ENCODE measurements at places on chromosomes 13 and 19.
A peak's percentile ranks its signal among the peaks of the same experiment; 100 is the strongest.

GRCh38 chr19:1189419-1189818, 15.4 kb upstream of the SBNO2 start:
- DNase-seq = no peak

- DNase-seq = no peak
Measured at GRCh38 chr19:6225232-6225865, 54.4 kb downstream of the MLLT1 start.

- no peak for DNase-seq
Measured at GRCh38 chr19:35120492-35120891, 4.9 kb downstream of the FXYD3 start.

DNA sequence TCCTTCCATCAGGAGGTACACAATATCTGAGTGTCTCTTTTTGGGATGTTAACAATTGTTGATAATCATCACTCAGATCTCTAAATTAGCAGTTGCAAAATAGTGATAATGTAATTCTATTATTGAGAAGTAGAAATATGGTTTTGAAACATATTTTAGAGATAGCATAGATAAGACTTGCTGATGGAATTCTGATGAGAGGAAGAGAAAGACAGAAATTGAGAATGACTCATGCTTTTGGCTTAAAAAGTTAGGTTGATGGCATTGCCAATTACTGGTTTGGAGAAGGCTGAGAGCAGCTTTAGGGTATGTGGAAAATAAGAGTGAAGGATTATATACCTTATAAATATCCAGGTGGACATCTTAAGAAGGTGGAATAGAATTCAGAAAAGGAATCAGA, 106.4 kb upstream of the EDNRB start:
- DNase-seq = no peak

DNA sequence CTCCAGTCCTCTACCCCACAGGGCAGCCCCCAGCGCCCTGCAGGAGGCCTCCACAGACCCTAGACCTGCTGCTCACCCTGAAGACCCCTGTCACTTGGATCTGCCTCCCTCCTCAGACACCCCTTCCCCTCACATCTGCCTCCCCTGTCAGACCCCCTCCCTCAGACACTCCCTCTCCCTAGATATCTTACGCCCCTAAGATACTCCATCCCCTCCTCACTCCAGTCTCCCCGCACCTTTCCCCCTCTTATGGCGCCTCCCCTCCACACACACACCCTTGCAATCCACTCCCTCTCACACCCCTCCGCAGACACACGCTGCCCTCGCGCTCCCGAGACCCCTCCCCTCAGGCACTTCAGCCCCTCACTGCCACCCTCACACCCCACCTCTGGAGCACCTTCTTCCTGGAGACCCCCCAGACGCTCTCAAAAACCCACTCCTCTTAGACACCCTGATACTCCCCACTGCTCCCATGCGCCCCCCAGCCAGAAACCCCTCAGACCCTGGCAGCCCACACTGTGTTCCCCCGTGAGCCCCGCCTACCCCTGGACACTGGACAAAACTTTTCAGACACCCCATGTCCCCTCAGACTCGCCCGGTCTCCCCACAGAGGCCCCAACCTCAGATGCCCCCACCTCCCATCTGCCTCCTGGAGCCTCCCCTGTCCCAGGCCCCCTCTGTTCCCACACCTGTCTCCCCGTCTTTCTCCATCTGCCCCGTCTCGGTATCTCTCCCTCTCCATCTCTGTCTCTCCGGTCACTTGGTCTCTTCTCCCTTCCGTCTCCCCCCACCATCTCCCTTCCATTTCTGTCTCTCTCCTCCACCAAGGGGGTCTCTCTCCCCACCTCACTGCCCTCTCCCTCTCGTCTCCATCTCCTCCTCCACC, 14.5 kb downstream of the ERFL start:
- DNase-seq = no peak

- no peak for DNase-seq
Measured at GRCh38 chr13:26867451-26868091, 107.0 kb upstream of the GPR12 start.

GRCh38 chr19:53809518-53810186, 14.5 kb downstream of the NLRP12 start:
- no peak for DNase-seq

- no peak for DNase-seq
Measured at GRCh38 chr19:28615966-28616365, 597.0 kb downstream of the UQCRFS1 start.

GRCh38 chr13:109697936-109698335, 88.4 kb downstream of the IRS2 start:
- no peak for DNase-seq

GRCh38 chr19:4260613-4261191, 13.8 kb downstream of the YJU2 start:
- no peak for DNase-seq

DNA sequence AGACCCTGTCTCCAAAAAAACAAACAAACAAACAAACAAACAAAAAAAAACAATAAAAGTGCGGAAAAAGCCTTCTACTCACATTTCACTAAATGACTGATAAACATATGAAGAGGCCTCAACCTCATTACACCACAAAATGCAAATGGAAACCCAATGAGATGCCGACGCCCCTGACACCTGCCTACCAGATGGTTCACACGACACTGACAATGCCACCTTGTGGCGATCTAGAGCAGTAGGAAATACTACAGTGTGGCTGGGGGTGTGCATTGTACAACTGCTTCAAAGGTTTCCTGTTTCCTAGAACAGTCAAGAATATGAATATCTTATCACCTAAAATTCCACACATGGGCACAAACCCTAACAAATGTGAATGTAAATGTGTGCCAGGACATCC, 14.0 kb downstream of the SCGB2B2 start:
- no peak for DNase-seq

DNA sequence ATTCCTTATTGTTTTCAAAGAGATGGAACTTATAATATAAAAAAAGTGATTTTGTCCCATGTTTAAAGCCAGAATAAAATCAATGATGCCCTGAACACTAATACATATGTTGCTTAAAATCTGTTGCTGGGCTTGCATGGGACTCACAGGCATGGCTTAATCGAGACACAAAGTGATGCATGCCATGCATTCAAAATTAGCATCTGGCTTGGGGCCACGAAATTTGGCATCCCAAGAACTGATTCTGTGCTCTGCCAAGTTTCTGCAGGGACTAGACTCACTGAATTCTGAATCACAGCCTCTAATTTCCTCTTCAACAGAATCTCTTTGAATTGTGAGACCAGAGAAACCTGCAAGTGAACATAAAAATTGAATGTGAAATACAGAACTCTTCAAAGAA, 109.2 kb downstream of the PCDH17 start:
- DNase-seq = no peak

DNA sequence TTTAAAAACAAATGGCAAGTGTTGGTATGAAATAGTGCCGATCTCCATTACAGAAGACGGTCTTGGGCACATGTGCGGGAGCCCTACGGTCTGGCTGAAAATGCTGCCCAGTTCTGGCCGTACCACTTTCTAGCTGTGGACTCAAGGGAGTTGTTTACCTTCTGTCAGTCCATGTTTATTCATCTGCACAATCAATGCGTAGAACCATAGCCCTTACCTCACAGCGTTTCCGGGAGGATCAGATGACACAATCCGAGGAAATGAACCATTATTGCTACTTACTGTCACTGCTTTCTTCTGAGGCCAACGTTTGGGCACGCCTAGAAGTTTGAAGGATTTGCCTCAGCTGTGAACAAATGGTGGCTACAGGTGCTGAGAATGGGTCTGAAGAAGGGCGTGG, 31.2 kb downstream of the GADD45B start:
- no peak for DNase-seq

GRCh38 chr13:113427562-113428468, 25.5 kb downstream of the ADPRHL1 start:
- no peak for DNase-seq

GRCh38 chr19:45917421-45918091, 3.0 kb upstream of the NANOS2 start:
- DNase-seq = no peak

- no peak for DNase-seq
Measured at GRCh38 chr19:1336079-1336684, 47.5 kb upstream of the NDUFS7 start.

- no peak for DNase-seq
Measured at GRCh38 chr13:50484472-50485113, 358.9 kb downstream of the DLEU7 start.

DNA sequence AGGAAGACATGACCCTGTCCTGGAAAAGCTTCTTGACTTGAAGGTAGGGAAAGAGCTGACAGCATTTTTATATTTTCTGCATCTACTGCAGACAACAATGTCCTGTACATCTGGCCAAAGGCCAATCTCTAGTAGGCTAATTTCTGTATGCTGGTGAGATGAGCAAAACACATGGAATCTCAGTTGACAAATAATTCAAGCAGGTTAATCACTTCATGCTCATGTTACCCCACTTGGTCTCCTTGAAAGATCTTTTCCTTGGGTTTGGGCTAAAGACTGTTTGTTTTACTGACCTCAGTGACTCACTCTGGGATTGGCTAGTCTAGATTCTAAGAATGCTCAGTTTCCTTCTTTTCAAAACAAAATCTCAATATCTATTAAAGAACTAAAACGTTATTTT, 298.8 kb downstream of the LMO7 start:
- DNase-seq = no peak

GRCh38 chr19:41988947-41989346, 5.1 kb downstream of the ATP1A3 start:
- DNase-seq = no peak

GRCh38 chr19:51144482-51145045, 2.5 kb downstream of the SIGLEC7 start:
- no peak for DNase-seq

GRCh38 chr19:3210347-3211017, 14.0 kb upstream of the CELF5 start:
- no peak for DNase-seq

DNA sequence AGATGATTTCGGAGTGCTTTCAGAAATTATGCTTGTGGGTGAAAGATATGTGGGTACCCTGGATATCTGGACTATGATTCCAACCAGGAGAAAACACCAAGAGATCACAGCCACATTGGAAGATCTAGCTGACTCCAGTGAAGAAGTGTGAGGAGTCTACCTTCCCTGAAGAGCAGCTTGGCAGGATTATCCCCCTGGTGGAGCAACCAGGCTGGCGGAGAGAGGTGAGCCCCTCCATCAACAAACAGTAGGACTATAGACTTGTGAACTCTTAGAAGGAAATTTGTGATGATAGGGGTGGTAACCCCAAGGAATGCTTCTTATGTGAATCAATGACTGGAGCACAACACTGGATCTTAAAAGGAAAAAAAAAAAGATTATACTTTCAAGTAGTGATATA, 47.8 kb upstream of the DIAPH3 start:
- DNase-seq = no peak

DNA sequence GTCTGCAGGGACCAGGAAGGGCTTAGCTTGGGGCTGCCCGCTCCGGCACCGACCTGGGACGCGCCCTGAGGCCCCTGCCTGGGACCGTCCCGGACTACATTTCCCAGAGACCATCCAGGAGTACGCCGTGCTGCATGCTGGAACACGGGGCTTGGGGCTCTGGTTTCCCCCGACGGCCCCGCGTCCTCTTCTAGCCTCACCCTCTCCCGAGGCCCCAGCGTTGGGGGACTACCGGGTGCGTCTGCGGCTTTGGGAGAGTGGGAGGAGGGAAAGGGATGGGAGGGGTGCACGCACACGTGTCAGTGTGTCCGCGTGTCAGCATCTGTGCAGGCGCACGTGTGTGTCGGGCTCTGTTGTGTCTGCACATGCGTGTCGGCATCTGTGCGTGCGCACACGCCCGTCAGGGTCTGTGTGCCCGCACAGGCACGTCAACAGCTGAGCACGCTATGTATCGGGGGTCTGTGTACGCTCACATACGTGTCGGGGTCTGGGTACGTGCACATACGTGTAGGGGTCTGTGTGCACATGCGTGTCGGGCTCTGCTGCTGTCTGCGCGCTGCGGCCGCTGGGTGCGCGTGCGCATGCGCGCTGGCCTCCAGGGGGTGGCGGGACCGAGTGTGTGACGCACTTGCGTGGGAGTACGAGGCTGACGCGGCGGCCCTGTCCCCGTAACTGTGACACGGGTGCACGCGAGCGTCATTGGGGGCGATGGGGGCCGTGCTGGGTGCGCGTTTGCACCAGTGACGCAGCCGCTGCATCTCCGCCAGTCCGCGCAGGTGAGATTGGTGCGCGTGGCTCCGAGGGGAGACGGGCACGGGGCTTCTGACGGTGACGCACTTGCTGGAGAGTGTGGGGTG, at the start of gene ZNF331:
Gene ZNF331, plus strand, starts transcription at position 625 of the 857 bp plus-strand sequence. CDS start 31,232 bp downstream, outside the sequence.
- DNase-seq = peak; percentile 91

DNA sequence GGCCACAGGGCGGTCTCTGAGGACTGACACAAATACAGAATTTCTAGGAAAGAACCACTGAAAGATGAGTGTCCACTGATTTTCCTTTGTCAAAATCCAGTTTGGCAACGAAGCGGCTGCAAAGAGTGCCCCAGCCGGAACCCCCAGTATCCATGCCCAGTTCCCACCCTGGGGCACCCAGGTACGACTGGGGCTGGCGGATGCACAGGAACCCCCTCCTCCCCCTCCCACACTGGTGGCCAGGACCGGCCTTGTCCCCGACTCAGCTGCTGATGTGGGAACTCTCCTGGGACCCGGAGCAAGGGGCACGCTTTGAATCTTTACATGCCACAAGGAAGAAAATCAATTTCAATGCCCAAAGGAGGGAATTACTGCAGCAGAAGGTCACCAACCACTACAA, 220.8 kb upstream of the ZNF507 start:
- no peak for DNase-seq
